Stimulated activated CD8-positive, alpha-beta memory T cell treated with anti-CD3 and anti-CD28 coated beads, Interleukin-15, amount 100 ng/mL, for 1 hour (primary cell): ENCODE measurements at places on chromosomes 1 and 21.

DNA sequence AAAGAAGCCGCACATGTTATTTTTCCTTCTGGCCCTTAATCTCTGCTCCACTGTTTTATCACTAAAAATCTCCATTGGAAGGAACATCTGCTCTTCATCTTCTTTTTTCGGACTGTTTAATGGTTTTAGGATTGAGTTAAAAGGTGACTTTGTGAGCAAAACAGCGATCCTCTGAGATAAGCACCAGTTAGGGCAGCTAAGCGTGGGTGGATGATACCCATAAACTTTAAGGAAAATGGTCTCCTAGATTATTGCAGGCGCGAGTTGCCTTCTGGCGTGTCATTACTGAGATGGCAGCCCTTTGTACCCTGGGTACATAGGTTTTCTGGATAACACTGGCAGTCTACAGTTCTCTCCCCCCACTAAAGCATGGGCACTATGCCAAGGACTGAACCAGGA is 44.0 kb upstream of the HMGB4 start:
- DNase-seq: no peak

DNA sequence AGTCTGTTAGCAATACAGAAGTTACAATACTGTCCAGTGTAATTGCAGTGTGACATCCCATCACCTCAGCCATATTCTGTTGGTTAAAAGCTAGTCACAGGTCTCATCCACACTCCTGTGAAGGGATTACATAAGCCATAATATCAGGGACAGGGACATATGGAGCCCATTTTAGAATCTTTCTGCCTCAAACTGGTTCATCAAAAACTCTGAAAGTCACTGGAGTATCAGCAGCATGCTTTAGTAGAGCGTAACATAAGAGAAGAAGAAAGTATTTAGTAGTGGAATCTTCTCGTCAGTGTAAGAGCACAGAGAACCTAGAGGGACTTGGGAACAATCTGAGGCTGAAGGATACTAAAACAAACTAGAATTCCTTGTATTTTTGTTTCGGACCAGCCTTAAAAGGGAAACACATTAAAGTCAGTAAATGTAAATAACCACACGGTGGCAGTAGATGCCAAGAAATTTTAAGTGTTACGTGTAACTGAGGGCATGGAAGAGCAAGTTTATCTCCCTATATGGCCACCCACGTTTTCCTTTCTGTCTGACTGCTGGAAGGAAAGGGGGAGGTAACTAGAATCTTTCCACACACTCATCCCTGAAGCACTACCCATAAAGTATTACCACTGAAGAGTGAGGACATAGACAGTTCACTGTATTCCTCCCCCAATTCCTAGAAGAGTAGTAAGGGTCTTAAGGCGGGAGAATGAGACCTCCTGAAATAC is 41.6 kb upstream of the AGL start:
- DNase-seq: no peak

GRCh38 chr1:208393826-208394225 is 149.6 kb upstream of the PLXNA2 start:
- DNase-seq: no peak

- DNase-seq: no peak
These were observed at the start of gene CBR3 for GRCh38 chr21:36134803-36135390. TSS of gene CBR3 (plus strand) at chr21:36135079. CDS start at chr21:36135193, 114 bp downstream.

GRCh38 chr1:17735793-17736192 is 19.3 kb upstream of the ACTL8 start:
- no peak for DNase-seq
